Stromal cell of bone marrow (primary cell): ENCODE measurements at places on chromosomes 1 and 21.

- DNase-seq: peak; percentile 62
Observed at GRCh38 chr1:112673592-112674439, 643 bp upstream of the MOV10 start.

DNA sequence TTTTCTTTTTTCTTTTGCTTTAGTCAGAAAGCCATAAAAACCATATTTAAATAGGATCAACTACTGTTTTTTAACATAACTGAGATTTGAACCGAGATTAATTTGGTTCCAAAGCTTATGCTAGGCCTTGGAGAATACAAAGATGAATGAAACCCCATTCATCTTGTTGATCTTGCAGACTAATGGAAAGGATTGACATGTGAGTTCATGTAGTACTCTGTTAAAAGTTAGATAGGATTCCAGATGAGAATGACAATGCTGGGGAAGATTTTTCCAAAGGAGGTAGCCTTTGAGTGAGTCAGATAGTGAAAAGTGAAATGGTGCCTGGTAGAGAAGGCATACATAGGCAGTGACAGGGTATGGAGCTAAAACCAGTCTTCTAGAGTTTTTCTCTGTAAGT is 22.7 kb downstream of the RBM15 start:
- no peak for DNase-seq

- no peak for DNase-seq
Observed at GRCh38 chr1:208289716-208290115, 45.5 kb upstream of the PLXNA2 start.

- no peak for DNase-seq
Observed at GRCh38 chr1:192488058-192488457, 87.5 kb upstream of the RGS1 start.

GRCh38 chr1:15316510-15316909 is 69.5 kb downstream of the FHAD1 start:
- no peak for DNase-seq

GRCh38 chr1:234694661-234695060 is 84.7 kb upstream of the IRF2BP2 start:
- no peak for DNase-seq
